ENCODE measurements at places on chromosomes 3 and 15. TPM values are rescaled to one million over a fixed set of nuclear protein-coding genes. Genes with fewer than 3 reads are reported as not detected.

RTP4 gene
- 0.39 TPM for total RNA-seq

DNA sequence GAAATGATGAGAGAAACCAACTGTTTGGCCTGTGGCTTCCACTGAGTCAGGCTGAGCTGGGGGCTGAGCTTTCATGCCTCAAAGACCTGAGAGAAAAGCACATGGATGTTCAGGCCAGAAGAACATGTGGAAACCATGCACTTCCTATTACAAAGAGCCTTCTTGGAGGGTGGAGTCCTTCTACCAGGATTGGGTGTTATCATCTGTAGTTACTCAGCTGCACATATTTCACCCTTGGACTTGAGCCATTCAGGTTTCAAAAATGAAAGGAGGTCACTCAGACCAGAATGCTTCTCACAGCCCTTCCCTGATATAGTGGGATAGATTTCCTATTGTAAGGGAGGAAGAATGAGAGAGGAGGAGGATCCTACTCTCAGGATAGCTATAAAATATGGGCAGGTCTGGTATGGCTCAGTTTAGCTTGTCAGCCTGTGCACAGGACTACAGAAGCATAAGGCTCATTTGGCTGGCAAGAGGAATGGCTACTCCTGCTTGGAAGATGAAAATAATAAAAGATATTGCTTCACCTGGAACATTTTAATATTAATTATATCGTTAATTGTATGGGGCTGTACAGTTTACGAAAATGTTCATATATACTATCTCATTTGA, 173.6 kb upstream of the TMC3 start:
- DNase-seq, result no peak

DNA sequence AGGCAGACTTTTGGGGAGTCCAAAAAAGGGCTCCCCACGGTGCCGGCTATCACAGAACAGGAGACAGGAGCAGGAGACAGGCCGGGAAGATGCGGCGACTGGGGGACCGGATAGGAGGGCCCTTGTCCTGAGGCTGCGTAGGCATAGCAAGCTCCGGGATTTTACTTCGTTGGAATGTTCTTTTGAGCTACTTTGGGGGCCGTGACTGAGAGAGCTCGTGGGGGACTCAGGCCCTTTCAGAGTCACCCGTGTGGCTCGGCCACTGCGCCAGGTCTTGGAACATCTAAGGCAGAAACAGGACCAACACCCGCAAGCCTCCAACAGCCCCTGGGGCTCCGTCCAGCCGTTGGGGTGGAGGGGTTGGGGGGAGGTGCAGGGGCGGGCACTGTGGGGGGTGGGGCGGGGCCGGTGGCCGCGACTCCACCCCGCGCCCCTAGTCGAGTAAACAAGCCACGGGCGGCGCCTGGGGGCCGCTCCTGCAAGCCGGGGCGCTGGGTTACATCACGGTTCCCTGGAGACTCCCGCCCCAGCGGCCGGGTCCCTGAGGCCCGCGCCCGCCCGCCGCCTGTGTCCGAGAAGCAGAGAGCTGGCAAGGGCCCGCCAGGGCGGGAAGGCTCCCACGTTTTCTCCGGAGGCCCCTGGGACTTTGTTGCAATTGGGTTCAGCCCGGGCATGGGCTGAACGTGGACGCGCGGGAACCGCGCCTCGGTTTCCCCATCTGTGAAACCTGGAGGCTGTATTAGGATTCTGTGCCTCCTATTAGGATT, 23.3 kb upstream of the C15orf39 start:
- no peak for DNase-seq

GRCh38 chr15:27782125-27782524, 317.0 kb downstream of the OCA2 start:
- DNase-seq, result no peak

DNA sequence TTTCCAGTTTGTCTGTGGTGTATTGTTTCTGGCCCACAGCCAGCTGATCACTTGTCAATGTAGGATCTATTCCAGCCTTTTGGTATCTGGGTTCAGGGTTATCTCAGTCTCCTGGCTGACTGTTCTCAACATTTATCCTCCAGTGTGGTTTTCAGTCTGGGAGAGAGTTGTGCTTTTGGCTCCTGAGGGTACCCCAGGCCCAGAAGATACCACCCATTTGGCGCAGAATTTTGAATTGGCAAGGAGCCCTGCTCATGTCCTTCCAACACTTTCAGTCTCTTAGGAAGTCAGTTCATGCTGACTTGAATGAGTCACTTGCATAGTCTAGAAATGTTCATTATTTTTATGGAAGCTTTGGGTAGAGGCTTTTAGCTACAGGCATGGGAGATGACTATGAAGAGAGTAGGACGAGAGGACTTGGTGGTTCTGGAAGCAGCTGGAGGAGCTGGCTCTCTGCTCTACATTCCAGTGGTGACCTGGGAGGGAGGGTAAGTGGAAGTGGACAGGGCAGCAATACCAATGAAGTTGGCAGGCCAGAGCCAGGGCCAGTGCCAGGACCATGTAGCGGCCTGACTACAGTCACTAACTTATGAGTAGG, 7.2 kb downstream of the POLR2H start:
- DNase-seq, result no peak

FMN1 gene
- 2.6 TPM for total RNA-seq

DNA sequence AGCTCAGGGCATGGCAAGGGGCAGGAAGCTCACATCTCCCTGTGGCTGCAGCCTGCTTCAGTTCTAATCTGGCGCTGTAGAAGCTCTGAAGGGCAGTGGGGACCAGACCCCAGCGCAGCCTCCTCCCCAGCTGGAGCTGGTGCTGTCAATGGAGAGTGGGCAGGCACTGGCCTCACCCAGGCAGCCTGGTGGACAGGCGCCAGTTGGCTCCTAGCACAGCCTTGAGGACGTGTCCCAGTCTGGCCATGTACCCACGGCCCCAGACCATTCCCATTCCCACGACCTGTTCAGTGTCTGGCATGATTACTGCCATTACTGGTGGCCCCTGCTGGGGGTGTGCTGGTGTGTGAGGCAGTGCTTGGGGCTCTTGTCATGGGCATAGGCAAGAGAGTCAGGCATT, 16.3 kb downstream of the TYRO3 start:
- no peak for DNase-seq

DPPA4 gene
- not detected for total RNA-seq

GRCh38 chr3:86930831-86931230, 60.1 kb downstream of the VGLL3 start:
- DNase-seq, result no peak

GOLGA6B gene
- not detected for total RNA-seq

DNA sequence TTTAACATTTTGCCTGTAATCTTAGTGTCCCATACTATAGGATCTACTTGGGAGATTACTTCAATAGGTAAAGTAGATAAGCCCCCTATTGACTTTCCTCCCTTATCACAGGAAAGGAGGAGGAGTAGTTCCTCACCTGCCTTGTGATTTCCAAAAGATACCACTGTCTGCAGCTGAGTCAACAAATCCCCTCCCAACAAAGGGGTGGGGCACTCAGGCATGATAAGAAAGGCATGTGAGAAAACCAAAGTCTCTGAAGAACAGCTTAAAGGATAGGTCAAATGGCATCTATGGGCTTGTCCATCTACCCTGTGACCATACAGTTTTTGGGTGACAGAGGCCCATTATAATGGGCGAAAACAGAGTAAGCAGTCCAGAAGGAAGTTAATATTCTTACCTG, 71.3 kb upstream of the WNT7A start:
- no peak for DNase-seq

- no peak for DNase-seq
These were observed 688.3 kb upstream of the NECTIN3 start for GRCh38 chr3:110383356-110383755.

GOLGA8A gene
- 0.85 TPM for total RNA-seq

DNA sequence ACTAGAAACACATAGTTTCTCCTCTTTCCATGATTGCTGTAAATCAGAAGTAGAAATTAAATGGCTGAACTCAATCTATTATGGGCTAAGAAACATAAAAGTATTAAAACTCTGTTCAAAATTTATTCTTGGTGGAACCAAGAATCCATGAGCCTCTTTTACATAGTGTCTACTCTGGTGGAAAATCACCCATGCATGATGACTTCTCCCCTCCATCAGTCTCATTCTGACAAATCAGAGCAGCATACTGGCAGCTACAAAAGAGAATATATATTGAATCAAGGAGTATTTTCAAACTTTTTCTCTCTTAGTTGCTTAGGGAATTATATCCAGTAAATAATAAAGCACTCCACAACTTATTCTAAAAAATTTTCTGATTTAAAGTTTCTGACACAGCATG, 536.9 kb upstream of the CCDC54 start:
- DNase-seq, result no peak

GATA2 gene
- 12.6 TPM for total RNA-seq

GRCh38 chr15:36814708-36815107, 235.3 kb downstream of the CDIN1 start:
- no peak for DNase-seq

GASK1A gene
- 1.1 TPM for total RNA-seq

GRCh38 chr3:190338717-190339116, 16.5 kb upstream of the CLDN1 start:
- no peak for DNase-seq

- DNase-seq, result no peak
These were observed 62.7 kb downstream of the POMGNT2 start for GRCh38 chr3:43043071-43043766.

DNA sequence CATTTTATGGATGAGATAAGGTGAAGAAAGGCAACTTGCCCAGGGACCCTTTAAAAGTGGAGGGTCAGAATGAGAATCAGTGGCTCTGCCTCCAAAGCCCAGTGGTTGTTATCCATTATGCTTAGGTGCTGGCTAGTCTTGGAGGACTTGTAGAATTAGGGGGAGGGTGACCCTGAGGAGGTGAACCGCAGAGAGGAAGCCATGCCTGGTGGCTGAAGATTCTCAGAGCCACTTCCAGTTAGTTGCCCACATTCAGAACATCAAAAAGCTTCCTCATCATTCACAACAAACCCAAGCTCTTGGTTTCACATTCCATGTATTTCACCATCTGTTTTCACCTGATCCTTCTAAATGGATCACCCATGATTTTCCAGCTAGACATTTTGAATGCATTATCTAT, 11.2 kb downstream of the EBLN2 start:
- DNase-seq, result no peak

GRCh38 chr3:129435367-129435766, 4.4 kb downstream of the MBD4 start:
- DNase-seq, result no peak

DNA sequence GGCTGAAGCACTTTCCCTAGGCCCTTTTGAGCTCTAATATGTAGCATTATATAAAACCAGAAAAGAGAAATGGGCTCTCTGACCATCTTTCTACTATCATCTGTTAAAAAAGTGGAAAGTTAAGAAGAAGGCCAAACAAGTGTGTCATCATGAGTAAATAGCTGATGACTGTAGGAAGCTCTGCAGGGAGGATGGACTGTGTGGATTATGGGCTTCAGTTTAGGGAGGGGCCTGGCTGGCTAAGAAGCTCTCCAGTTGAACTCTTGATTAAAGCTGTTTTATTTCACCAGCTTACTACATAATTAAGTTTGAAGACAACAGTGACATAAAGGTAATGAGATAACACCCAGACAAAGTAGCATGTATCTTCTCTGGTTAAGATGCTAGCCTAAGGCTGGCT, 30.6 kb downstream of the INTS14 start:
- no peak for DNase-seq

DNA sequence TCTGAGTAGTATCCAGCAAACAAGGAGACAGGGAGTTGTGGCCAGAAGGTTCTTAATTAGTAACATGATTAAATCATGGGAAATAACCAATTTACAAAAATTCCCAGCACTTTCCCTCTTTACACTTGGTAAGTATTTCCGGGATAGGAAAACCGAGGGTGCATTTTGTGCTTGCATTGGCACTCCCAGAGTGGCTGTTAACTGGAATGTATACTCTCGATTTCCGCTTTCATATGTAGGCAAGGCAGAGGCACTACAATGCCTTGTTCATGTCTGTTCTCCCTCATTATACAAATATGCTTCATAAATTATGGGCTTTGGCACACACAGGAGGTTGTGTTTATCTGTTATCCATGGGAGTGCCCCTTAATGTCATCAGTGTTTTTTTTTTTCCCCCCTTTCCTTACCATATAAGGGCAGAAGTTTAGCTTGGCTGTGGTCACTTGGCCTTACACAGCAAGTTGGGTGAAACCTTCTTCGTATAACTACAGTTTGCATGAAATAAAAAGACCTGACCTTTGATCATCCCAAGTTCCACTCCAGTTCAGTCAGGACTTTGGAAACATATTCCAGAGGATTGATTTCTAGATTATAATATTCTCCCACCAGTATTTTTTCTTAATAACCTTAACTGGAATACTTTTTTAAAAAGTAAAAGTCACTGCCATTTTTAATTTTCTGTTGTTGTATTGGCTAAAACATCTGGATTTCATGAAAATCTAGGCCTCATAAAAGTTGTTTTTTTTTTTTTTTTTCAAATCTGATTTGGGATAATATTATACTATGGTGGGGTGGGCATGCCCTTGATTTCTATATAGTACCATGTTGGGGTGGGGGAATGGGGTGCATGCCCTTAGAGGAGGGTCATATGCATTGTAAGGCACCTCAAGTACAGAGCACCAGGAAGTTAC, 8.9 kb downstream of the TPM1 start:
- no peak for DNase-seq

- no peak for DNase-seq
These were observed 301.0 kb upstream of the TBL1XR1 start for GRCh38 chr3:177498037-177498857.

SLC49A4 gene
- total RNA-seq, result 29.0 TPM

GOLGA8O gene
- 0.56 TPM for total RNA-seq

DNA sequence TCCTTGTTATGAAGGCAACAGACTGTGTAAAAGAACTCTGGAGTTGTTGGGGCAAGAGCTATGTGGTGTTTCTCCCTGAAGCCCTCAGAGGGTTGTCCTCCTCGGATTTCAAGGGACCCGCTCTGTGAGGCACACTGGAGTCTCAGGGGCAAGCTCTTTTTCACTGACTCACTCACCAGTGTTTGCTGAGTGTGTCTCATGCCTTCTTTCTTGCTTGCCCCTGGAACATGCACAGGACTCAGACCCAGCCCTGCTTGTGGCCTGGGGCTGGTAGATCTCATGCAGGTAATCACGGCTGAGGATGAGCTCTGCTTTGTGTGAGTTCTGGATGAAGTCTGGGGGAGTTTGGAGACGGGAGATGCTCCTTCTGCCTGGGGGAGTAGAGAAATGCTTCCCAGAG, 93.7 kb downstream of the CACNA1D start:
- DNase-seq, result no peak

- no peak for DNase-seq
These were observed 527.9 kb upstream of the TBL1XR1 start for GRCh38 chr3:177725165-177725564.

GRCh38 chr3:9917820-9918219, 922 bp downstream of the IL17RC start:
- no peak for DNase-seq

DNA sequence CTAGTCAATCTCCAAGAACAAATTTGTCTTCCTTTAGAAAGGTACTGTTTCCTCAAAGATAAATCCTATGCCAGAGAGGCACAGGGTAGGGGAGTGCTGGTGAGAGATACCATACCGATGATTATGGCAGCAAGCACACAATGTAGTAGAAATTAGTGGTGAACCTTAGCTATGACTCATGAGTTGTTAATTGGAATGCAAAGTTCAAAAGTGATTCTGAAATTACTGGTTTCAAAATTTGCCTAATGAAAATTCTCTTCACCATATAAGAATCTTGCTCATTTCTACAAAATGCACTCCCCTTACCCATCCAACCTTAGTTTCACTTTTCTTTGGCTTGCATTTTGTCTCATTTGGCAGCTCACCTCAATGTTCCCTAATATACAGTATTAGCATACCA, 139.5 kb upstream of the SLC2A2 start:
- DNase-seq, result no peak

FRMD4B gene
- total RNA-seq, result 1.2 TPM

Data from gastrocnemius medialis (tissue), 4 donors.